ENCODE measurements at places on chromosomes 13 and 19. TPM values are rescaled to one million over a fixed set of nuclear protein-coding genes. Genes with fewer than 3 reads are reported as not detected.

Gene ZNF708
- total RNA-seq: 64.3 TPM

Gene CD22
- not detected for total RNA-seq

Gene PODNL1
- total RNA-seq: not detected

Gene ELSPBP1
- total RNA-seq: not detected

Gene GAS6
- 21.8 TPM for total RNA-seq

Gene TMEM59L
- total RNA-seq: 34.5 TPM

Gene PLIN4
- total RNA-seq: under 0.01 TPM

Gene FCER2
- total RNA-seq: not detected

Gene FAM216B
- total RNA-seq: 0.78 TPM

Gene MZT1
- 41.8 TPM for total RNA-seq

Gene PROZ
- total RNA-seq: not detected

Gene CLDN10
- 2.3 TPM for total RNA-seq

Gene ZNF730
- total RNA-seq: 21.5 TPM

Gene SOX21
- 4.2 TPM for total RNA-seq

Gene FSD1
- total RNA-seq: 28.4 TPM

GRCh38 chr13:107202371-107203023, 634.6 kb upstream of the ARGLU1 start:
- no peak for DNase-seq

GRCh38 chr19:55898911-55899310, 33.2 kb downstream of the NLRP13 start:
- DNase-seq: no peak

- peak; percentile 35 for DNase-seq
Measured at GRCh38 chr13:38350114-38350617, 515 bp downstream of the UFM1 start.

GRCh38 chr19:13163609-13164342, 13.6 kb downstream of the IER2 start:
- DNase-seq: no peak

DNA sequence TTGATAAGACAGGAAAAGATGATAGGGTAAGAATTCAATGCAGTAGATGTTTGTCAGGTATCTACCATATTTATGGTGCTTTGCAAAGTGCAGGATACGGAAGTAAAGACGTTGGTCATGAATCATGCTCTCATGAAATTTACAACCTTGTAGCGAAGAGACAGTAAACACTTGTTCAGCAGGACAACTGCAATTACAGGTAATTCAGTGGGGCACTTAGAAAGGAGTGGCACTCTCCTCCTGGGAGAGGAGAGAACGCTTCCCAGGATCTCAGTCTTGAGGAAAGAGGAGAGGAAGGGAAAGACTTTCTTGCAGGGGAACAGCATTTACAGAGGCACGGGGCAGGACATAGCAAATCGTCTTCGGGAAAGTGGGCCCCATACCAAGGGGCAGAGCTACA, 46.4 kb downstream of the SOX1 start:
- no peak for DNase-seq

DNA sequence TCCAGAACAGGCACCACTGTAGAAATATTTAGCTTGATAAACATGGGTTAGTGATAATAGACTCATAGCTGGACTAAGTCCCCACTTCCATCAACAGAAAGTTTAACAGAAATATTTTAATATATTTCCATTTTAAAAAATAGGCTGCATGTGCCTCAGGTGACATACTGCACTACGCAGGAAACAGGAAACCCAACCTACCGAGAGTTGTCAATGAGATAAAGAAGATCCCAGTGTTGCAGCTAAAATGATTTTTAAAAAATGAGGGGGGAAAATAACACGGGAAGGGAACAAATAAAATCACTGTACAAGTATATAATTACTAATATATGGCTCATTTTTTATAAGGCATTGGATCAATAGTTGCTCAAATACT, 154.8 kb downstream of the TBC1D4 start:
- no peak for DNase-seq

GRCh38 chr13:42071672-42072419, 23.4 kb downstream of the DGKH start:
- no peak for DNase-seq

DNA sequence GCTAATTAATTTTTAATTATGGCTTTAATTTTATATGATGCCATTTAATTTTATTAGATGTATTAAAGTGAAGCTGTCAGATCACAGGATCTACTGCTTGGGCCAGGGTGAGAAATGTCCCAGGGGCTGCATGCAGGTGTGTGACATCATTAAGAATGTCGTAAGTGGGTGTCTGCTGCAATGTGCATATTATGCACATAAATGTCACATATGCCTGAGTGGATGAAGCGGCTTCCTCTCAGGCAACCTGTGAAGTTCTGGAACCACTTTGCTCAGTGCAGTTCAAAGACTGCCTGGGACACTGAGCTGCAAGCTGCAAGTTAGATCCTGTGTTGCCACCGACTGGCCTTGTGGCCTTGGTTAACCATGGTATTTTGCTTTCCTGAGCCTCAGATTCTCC, 355.0 kb downstream of the UQCRFS1 start:
- DNase-seq: no peak

DNA sequence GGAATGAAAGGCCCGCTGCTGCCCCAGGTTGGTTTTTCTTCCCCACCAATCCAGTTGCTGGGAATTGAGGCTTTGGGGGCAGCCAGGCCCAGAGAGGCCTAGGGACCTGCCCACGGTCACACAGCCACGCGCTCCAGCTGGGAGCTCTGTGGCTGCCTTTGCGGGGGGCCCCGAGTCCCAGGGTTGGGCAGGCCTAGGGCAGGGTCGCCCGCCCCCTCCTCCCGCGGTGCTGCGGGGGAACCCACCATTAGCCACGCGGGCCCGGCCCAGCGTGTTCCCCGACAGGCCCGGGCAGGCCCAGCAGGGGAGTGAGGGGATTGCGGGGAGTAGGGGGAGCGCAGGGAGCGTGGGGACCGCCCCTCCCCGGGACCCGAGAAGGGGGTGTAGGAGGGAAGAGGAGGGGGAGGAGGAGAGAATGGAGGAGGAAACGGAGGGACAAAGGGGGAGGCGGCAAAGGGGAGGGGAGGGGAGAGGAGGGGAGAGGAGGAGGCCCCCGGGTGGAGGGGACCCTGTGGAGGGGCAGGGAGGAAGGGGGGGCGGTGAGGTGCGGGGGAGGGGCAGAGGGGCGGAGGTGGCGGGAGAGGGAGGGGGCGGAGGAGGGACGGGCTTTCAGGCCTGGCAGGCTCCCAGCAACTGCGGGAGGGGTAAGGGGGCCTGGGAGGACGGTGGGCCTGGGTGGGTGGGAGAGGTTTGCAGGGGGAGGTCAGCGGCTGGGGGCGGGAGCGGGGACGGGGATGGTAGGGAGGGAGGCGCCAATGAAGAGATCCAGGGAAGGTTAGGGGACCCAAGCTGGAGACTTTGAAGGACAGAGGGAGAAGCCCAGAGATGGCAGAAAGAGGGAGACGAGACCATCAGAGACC, 12.9 kb upstream of the TLE2 start:
- no peak for DNase-seq

DNA sequence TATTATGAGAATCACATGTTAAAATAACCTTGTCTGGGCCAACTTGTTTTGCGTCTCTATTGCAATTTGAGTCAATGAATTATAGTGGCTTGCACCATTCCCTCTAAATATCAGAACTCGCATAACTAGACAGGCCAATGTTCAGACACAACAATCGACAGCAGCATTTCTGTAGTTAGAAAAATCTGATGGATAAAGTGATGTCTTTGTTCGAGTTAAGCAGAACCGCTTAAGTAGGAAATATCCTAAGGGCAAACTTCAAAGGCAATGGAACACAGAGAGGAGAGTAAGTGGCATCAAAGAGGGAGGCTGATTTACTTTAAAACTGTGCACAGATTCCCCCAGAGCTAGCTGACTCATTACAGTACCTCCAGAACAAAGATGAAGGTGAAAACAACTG, 333.9 kb downstream of the NALCN start:
- no peak for DNase-seq

GRCh38 chr13:100594255-100594654, 5.7 kb upstream of the GGACT start:
- no peak for DNase-seq

DNA sequence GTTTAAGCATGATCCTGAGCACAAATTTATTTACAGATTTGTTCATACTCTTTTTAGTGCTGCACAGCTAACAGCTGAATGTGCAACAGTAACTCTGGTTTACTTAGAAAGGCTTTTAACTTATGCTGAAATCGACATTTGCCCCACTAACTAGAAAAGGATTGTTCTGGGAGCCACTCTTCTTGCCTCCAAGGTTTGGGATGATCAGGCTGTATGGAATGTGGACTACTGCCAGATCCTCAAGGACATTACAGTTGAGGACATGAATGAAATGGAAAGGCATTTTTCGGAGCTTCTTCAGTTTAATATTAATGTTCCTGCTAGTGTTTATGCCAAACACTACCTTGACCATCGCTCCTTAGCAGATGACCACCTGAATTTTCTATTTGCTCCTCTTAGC, 16.0 kb downstream of the ZNF100 start:
- DNase-seq: no peak

- no peak for DNase-seq
Measured at GRCh38 chr13:110394371-110394841, 87.3 kb downstream of the COL4A2 start.

DNA sequence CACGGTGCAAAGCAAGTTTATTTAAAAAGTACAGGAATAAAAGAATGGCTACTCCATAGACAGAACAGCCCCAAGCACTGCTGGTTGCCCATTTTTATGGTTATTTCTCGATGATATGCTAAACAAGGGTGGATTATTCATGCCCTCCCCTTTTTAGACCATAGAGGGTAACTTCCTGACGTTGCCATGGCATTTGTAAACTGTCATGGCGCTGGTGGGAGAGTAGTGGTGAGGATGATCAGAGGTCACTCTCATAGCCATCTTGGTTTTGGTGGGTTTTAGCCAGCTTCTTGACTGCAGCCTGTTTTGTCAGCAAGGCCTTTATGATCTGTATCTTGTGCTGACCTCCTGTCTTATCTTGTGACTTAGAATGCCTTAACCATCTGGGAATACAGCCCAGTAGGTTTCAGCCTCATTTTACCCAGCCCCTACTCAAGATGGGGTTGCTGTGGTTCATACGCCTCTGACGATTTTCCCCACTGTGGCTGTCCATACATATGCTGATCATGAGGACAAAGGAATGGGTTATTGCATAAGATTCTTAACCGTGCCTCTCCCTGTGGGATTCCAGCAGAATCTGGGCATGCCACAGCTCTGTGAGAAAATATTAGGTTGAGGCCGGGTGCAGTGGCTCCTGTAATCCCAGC, 36.9 kb upstream of the ZNF507 start:
- no peak for DNase-seq

DNA sequence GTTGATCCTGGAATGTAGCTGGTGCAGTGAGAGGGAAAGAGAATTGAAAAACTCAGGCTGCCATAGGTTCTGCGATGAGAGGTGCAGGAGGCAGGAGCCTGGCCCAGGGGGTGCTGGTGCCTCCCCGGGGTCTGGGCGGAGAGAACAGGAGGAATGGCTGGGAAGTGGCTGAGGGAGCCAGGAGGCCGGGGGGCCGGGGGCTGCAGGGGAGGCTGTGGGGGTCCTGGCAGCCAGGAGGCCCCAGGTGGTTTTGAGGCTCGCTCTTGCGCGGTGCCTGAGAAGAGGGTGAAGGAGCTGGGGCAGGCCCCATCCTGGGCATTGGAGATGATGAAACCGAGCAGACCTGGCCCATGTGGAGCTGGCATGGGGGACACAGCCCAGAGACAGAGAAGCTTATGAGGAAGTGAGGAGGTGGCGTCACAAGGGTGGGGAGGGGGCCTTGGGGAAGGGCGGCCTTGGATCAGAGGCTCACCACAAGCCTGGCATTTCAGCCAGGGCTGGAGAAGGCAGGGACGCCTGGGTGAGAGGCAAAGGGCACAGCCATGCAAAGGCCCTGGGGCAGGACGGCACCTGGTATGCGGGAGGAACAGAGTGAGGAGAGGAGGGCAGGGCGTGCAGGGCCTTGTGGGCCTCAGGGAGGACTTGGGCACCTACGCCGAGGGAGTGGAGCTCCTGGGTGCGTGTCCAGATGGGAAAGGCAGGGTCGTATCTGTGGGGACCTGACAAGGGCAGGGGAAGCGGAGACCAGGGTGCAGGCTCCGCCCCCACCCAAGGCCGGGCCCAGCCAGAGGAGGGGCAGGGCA, 1.3 kb upstream of the TEKTIP1 start:
- no peak for DNase-seq

DNA sequence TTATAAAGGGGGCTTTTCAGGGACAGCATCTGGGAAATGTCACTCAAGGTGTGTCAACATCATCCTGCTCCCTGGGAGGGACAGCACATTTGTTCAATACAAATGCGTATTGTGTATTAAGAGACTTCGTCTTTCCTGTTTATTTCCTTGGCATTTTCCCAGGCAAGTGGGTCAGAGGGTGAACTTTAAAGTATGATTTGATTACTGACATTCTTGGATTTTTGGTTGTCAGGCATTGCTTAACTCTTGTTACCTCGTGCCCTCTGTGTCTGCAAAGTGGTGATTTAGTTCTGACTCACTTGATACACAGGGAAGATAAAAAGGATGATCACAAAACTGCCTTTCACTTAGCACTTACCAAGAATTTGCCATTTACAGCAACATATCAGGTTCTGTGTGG, 292.7 kb downstream of the SUCLA2 start:
- no peak for DNase-seq

- no peak for DNase-seq
Measured at GRCh38 chr19:40561947-40562346, 14.7 kb upstream of the SHKBP1 start.

DNA sequence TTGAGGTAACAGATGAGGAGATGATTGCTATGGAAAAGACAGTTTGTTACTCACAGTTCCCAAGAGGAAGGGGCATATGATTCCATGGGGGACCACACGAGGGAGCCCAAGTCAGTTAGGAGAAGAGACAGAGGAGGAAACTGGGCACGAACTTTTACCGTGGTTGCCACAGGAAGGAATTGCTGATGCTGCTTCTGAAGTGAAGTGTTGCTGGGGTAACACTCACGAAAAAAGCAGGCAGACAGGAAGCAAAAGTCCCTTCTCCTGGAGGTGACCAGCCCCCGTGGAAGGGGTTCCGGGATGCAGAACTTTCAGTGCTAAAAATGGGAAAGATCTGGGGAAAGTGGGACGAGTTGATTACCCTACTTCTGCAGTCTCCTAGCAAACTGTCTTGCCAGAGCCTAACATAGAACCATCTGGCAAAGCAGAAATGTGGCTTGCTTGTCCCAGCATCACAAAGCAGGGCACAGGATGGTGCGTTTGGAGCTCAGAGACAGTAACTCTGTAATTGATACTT, 35.4 kb upstream of the MAP3K10 start:
- peak; percentile 44 for DNase-seq

DNA sequence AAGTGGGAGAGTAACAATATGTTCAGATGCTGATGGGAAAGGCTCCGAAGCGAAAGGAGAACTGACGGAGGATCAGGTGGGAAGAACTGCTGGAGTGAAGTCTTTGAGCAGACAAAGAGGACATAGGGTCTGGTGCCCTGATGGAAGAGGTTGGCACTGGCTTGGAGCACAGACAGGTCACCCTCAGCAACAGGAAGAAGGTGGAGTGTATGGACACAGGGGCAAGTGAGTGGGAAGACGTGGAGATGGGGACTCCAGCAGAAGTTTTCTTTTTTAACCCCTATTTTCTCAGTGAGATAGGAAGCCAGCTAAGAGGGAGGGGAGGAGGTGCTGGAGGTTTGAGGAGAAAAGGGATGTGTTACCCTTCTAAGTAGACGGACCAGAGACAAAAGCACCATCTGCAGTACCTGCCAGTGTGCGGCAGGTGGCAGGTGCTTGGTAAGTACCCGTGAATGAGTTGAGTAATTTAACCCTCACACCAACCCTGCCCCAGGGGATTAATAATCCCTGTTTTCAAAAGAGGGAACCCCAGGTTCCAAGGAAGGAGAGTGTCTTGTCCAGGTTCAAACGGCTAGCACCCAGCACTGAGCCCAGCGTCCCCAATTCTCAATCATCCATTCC, 11.2 kb downstream of the HAS1 start:
- no peak for DNase-seq
